ENCODE measurements at places on chromosomes 6 and 20.

- DNase-seq, result no peak
Measured at GRCh38 chr6:392441-393390, 1.2 kb downstream of the IRF4 start.

GRCh38 chr20:50328222-50328979 lies 137.8 kb downstream of the CEBPB start:
- no peak for DNase-seq

GRCh38 chr6:105077596-105078385 lies 102.0 kb downstream of the POPDC3 start:
- DNase-seq, result no peak

GRCh38 chr6:113464536-113464935 lies 392.6 kb upstream of the MARCKS start:
- DNase-seq, result no peak

- no peak for DNase-seq
Measured at GRCh38 chr20:17617868-17618672, 48.2 kb downstream of the DSTN start.

- no peak for DNase-seq
Measured at GRCh38 chr6:3336066-3336786, 77.5 kb downstream of the PSMG4 start.

DNA sequence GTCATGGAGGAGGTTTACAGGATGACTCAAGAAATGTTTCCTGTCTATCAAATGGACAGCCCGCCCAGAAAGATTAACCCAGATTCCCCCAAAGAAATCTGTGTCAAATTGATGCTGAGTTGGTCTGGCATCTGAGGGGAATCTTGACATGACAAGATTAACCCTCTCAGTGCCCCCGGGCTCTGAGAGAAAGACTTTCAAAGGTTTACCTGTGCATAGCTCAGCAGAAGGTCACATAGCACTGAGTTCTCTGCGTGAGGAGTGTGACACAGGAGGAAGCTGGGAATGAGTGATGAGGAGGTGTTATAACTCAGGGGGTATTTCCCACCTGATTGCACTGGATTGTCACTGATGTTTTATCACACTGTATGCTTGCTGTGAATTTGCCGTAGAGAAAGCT lies 601.2 kb downstream of the DHX35 start:
- DNase-seq, result no peak

GRCh38 chr20:4533368-4534133 lies 188.2 kb upstream of the PRND start:
- no peak for DNase-seq

DNA sequence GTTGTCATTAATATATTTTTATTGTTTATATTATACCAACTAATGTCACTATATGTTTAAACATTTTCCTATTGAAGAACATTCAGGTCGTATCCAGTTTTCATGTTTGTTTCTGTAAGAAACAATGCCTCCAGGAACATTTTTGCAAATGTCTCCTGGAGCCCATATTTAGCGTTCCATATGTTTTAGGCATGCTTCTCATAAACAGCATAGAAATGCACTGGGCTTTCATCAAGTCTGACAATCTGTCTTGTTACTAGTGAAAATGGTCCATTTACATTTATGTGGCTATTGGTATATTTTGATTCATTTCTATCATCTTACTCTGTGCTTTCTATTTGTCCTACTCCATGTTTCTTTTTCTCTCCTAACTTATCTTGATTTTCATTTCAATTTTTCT lies 431.7 kb downstream of the TFAP2A start:
- DNase-seq, result no peak

DNA sequence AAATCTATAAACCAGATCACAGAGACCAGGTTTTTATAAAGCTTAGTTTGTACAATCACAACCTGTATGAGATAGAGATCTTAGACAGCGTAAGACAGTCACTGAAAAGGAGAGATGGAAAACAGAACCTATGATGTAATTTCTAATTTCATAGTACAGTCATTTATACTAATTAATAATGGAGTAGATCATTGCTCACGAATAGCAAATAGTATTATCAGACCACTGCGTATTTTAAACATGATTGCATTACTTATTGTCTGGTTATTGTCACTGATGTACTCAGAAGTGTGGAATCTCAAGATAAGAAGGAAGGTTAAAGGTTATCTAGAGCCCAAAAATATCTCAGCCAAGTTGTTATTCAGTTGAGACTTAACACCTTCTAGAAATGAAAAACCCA lies 115.6 kb downstream of the KHDC1L start:
- no peak for DNase-seq

GRCh38 chr6:79239536-79240168 lies 5.2 kb upstream of the HMGN3 start:
- no peak for DNase-seq

Measured in anterior cingulate cortex (tissue), 58 donors.